ENCODE measurements at places on chromosomes 1 and 21.

DNA sequence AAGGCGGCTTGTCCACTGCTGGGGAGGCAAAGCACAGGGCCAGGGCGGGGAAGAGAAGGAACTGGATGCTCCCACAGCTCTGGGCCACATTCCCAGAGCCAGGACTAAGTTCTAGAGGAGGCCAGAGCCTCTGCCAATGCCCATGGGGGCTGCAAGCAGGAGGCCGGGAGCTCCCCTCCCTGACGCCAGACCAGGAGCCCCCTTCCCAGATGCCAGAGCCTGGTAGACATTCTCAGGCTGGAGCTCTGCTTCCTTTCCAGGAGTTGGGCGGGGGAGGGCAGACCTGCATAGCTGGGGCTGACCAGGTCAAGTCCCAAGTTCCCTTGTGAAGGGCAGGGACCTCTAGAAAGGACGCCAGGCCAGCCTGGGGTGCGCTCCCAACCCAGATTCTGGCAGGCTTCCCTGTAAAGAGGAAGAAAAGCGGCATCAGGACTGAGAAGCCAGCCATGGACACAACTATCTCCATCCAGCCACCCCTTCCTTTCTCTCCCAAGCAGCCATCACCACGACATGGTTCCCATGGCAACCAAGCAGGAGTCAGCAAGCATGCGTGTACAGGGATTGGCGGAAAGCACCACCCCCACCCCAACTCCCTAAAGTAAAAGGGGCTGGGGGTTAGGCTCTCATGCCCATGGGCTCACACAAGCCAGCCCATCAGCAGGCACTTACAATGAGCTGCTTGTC lies 13.4 kb downstream of the KIF21B start:
- DNase-seq: no peak

- no peak for DNase-seq
Observed at GRCh38 chr1:978069-978834, 3.6 kb downstream of the PERM1 start.

DNA sequence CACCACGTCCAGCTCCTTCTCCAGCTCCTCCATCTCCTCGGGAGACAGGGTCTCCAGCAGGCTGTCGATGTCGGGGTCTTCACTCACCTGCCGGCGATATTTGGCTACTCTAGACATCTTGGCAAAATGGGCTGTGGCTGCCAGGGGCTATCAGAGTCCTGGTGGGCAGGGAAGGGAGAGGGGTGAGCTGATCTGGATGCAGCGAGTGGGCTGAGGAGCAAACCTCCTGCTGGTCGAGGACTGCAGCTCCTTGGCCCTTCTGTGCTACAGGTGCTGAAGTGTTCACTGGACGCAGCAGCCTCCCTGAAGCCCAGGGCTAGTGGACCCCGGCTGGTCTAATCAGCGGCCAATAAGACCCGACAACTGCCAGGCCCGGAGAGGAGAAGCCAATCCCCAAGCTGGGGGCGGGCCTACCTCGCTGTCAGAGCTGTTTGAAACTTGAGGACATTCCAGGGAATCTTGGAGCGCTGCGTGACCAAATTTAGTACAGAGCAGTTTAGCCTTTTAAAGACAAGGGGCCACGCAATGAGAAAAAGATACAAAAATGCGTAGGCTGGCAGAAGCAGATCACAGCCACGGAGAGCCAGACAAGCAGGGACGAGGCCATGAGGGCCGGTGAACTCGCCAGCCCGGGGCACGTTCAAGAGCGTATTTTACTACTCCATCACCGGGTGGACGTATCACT lies at the start of gene LMOD1:
LMOD1 (minus strand) TSS at position 325 of the 685 bp plus-strand sequence; CDS start at position 117, 208 bp downstream.
- DNase-seq: no peak

DNA sequence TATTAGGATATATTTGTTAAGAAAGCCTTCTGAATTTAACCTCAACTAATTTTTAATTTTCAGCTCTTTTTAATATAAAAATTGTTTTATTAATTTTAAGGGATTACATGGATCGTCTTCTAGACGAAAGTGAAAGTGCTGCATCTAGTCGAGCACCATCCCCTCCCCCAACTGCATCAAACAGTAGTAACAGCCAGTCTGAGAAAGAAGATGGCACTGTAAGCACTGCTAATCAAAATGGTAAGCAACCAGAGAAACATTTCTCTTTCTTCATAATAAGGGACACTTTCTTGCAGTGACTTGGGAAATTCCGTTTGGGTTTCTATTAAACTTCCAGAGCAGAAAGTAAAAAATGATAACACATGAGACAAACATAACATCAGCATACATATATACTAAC lies 56.9 kb downstream of the MIER1 start:
- DNase-seq: no peak

GRCh38 chr1:67134695-67135094 lies at the start of gene C1orf141:
C1orf141 (minus strand) TSS chr1:67134970; CDS start chr1:67127240, 7,730 bp downstream.
- no peak for DNase-seq

GRCh38 chr1:205286335-205286950 lies 35.1 kb downstream of the NUAK2 start:
- peak; percentile 52 for DNase-seq

GRCh38 chr1:220235462-220235861 lies 36.8 kb downstream of the RAB3GAP2 start:
- DNase-seq: no peak

GRCh38 chr1:184465489-184466146 lies 78.8 kb downstream of the C1orf21 start:
- DNase-seq: no peak

DNA sequence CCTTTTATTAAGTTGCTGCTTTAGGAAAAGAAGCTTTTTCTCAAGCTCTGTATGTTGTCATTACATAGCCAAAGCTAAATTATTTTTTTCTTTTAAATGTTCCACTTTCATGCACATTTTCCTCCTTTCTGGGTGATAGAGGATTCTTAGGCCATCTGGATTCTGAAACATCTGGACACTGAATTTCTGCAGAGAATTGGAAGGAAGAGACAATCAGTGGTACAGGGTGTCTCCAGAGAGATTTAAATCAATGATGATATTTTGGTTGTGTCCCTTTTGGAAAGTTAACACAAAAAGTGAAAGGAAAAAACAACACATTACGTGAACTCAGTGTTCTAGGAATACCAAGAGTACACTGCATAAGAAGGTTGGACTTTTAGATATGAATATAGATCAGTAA lies 211.4 kb upstream of the PKN2 start:
- DNase-seq: no peak

DNA sequence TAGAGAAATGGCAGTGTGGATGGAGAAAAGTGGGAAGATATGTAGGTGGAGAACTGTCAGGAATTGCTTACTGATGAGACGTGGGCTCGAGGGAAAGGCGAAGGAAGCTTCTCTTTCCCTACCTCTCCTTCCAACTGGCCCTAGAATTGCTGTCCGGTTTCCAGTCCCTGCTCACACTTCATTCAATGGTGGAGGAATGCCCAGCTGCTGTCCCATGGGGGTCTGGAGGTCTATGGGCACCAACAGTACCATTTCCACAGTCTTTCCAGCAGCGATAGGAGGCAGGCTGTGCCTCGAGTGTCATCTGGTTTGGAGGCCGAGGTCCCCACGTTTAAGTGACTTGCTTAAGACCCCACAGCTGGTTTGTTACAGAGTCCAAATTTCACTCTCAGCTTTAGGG lies 31.5 kb upstream of the CD1D start:
- DNase-seq: no peak

GRCh38 chr21:20739421-20739820 lies 258.8 kb upstream of the NCAM2 start:
- no peak for DNase-seq

- no peak for DNase-seq
Observed at GRCh38 chr1:228801068-228801467, 65.8 kb downstream of the RHOU start.

GRCh38 chr1:54976747-54977146 lies 3.7 kb upstream of the TMEM61 start:
- DNase-seq: no peak

DNA sequence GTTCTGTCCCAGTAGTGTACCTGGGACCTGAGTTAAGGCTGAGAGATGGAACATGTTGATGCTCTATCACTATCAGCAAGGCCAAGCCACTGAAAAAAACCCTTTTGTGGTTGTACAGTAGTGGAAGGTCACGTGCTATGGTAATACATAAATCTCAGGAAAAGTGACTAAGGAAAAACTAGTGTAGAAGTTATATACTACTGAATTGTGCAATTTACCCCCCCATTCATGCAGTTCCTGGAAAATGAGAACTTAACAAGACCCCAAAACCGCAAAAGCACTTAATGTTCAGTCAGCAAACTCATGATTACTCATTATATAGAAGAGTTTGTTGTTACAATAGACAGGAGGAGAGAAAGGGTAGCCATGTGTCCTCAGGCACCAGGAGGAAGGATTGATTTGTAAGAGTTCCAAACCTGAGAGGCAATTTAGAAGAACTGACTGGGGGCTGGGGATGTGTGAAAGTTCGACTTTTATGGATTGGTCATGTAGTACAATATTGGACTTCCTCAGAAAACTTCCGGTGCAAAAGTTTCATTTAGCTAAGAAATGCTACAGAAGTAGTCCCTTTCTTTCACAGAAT lies 91.6 kb downstream of the RGL1 start:
- peak; percentile 82 for DNase-seq

GRCh38 chr1:214213136-214213535 lies 67.8 kb upstream of the SMYD2 start:
- DNase-seq: no peak

GRCh38 chr1:206826394-206826793 lies 39.0 kb upstream of the IL20 start:
- no peak for DNase-seq

GRCh38 chr1:56429288-56429687 lies 150.1 kb downstream of the PLPP3 start:
- DNase-seq: no peak

GRCh38 chr1:2269193-2269921 lies 41.2 kb downstream of the SKI start:
- DNase-seq: no peak

DNA sequence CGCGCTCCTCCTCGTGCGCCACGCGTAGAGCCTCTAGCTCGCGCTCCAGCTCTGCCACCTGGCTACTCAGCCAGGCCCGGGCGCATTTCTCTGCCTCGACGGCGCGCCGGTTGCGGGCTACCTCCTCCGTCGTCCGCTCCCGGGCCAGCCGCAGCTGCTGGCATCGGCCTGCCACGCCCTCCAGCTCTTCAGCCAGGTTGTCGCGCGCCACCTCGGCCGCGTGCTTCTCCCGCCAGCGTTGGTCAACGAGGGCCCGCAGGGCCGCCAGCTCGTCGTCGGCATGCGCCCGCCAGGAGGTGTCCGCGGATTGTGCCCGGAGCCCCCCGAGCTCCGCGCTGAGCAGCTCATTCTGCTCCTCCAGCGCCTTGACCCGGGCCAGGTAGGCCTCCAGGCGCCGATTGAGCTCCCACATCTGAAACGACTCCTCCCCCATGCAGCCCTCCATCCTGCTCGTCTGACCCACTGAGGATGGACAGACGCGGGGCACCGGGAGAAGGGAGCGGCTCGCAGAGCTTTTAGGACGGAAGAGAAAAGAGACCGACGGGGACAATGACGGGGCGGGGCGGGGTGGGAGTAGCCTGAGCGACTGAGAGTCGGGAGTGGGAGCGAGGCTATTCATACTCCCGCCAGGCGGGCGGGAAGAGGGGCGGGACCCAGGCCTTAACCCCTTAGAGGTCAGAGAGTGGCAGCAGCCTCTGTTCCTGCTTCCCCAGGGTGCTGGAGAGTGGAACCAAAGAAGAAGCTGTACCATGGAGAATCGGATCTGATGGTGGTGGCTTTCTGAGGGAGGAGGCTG lies at the start of gene NES:
NES (minus strand) TSS at position 588 of the 796 bp plus-strand sequence; CDS start at position 445, 143 bp downstream.
- DNase-seq: no peak

DNA sequence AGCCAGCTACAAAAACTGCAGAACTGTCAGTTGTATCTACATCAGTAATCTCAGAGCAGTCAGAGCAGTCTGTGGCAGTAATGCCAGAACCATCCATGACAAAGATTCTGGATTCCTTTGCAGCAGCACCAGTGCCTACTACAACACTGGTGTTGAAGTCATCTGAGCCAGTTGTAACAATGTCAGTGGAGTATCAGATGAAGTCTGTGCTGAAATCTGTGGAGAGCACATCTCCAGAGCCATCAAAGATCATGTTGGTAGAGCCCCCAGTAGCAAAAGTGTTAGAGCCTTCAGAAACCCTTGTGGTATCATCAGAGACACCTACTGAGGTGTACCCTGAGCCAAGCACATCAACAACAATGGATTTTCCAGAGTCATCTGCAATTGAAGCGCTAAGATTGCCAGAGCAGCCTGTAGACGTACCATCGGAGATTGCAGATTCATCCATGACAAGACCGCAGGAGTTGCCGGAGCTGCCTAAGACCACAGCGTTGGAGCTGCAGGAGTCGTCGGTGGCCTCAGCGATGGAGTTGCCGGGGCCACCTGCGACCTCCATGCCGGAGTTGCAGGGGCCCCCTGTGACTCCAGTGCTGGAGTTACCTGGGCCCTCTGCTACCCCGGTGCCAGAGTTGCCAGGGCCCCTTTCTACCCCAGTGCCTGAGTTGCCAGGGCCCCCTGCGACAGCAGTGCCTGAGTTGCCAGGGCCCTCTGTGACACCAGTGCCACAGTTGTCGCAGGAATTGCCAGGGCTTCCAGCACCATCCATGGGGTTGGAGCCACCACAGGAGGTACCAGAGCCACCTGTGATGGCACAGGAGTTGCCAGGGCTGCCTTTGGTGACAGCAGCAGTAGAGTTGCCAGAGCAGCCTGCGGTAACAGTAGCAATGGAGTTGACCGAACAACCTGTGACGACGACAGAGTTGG lies 7.3 kb downstream of the SON start:
- DNase-seq: no peak

GRCh38 chr1:230972855-230973271 lies 5.8 kb downstream of the TTC13 start:
- DNase-seq: peak; percentile 60

DNA sequence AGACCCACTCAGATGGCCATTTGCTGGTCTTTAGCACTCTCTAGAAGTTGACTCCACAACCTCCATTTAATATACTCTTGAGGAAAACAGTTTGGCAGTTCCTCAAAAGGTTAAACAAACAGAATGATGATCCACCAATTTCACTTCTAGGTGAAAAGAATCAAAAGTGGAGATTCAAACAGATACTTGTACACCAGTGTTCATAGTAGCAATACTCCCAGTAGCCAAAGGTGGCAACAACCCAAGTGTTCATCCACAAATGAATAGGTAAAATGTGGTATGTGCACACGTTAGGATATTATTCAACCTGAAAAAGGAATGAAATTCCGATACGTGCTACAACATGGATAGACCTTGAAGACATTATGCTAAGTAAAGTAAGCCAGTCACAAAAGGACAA lies 6.3 kb downstream of the PRCC start:
- no peak for DNase-seq

DNA sequence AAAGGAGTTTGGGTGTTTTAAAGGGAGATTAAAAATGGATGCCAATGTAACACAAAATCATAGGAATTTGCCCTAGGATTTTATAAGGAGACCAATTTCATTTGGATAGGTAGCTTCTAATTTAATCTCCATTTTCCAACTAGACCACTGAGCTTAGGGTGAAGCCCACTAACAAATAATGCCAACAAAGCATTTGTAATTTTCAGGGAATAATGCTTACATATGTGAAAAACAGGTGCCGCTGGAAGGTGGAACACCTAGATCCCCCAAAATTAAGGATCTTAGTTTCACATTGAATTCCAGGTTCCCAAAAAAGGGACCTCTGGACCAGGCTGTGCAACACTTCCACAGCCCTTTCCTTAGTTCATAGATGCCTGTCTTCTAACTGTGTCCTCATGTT lies 66.2 kb upstream of the B3GALT5 start:
- DNase-seq: no peak
